ENCODE measurements at places on chromosomes 1 and 21.

DNA sequence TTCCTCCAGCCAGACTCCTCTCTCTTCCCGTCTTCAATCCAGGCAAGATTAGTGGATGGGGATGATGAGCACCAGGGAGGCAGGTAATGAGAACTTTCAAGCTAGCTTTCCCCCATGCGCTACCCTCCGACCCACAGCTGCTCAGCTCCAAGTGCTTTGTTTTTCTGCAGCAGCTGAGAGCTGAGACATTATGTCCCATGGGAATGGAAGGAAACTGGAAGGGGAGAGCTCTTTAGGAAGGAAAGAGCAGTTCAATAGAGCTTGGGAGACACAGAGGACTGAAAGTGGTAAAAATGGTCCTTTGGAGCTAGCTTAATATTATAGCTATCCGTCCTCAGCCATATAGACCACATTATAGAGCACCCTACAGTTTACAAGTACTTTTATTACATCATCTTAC lies 39.8 kb downstream of the RAB3B start:
- no peak for DNase-seq

DNA sequence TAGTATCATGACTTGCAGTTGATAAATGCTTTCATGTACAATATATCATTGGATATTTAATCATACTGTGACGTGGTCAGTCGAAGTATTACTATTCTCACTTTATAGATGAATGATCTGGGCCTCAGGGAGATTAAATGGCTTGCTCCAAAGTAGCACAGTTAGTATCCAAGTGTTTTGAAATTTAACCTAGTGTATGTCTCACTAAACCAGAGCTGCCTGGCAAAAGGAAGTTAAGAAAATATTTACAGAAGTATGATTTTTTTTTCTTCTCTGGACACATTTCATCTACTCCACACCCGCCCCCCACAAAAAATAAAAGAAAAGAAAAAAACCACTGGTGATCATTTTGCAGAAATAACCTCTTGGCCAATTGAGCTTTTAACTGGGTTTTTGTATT lies 71.9 kb upstream of the CXADR start:
- DNase-seq = no peak

DNA sequence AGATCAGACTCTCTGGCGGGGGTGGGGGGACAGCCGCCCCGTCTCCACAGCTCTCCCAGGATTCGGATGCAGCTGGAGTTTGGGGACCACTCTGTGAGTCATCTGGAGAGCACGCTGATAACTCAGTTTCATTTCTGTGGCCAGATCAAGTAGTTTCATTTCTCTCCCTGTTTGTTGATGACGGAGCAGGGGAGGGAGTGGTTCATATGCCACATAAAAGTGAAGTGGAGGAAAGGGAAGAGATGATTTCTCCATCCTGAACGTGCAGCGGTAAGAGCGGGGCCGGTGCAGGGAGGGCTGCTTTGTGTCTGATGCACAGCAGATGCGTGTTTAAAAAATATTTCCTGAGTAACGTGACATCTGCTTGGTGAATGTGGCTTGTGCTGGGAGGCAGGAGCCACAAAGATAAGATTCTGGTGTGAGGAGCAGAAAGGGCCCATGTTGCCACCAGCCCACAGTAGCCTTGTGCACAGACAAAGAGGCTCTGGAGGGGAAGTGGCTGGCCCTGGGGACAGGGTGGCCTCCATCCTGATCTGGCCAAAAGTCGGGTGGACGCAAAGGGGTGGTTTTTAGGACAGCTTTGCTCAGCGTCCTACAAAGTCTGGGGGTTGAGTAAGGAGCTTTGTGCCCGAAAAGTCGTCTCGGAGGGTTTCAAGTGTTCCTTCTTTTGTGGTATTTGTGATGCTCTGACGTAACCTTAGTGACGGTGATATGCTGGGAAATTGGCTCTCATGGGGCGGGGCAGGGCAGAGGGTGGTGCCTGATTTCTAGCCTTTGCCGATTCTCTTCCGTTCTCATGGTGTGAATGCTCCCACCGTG lies at the start of gene MX2:
TSS of gene MX2 (plus strand) at position 242 of the 819 bp plus-strand sequence. CDS start 14,880 bp downstream, outside the sequence.
- peak; percentile 79 for DNase-seq

- no peak for DNase-seq
These were observed 46.9 kb downstream of the ARHGEF10L start for GRCh38 chr1:17586172-17586964.

- DNase-seq = no peak
These were observed 12.4 kb downstream of the KCNQ4 start for GRCh38 chr1:40795811-40796586.
